ENCODE measurements at places on chromosomes 7 and 10.

GRCh38 chr10:112365014-112365432 lies 8.9 kb upstream of the ACSL5 start:
- no peaks in the 10 kb centered on the region for H3K36me3 ChIP-seq
- DNase-seq, result no peak
- no peaks in the 10 kb centered on the region for H3K27me3 ChIP-seq
- no peak overlapping the region for H3K27ac ChIP-seq
- H3K4me1 ChIP-seq, result peaks cover 8% of the 10 kb centered on the region

GRCh38 chr10:91627344-91628102 lies 5.3 kb downstream of the PPP1R3C start:
- no peaks in the 10 kb centered on the region for H3K27me3 ChIP-seq
- H3K4me1 ChIP-seq, result peaks cover 2% of the 10 kb centered on the region
- no peak overlapping the region for H3K27ac ChIP-seq
- no peak overlapping the region for H3K4me3 ChIP-seq
- DNase-seq, result no peak
- H3K36me3 ChIP-seq, result no peaks in the 10 kb centered on the region

GRCh38 chr10:61786728-61787127 lies 114.8 kb upstream of the ARID5B start:
- no peaks in the 10 kb centered on the region for H3K27me3 ChIP-seq
- no peak overlapping the region for H3K4me3 ChIP-seq
- DNase-seq, result peak; percentile 24
- peaks cover 4% of the 10 kb centered on the region for H3K4me1 ChIP-seq
- H3K27ac ChIP-seq, result peak overlapping the region; percentile 11

- H3K36me3 ChIP-seq, result no peaks in the 10 kb centered on the region
- H3K27ac ChIP-seq, result no peak overlapping the region
- no peak for DNase-seq
- no peaks in the 10 kb centered on the region for H3K4me1 ChIP-seq
- no peaks in the 10 kb centered on the region for H3K27me3 ChIP-seq
Observed at GRCh38 chr10:114663626-114664025, 5.6 kb upstream of the ABLIM1 start.
